ENCODE measurements at places on chromosomes 4 and X.

DNA sequence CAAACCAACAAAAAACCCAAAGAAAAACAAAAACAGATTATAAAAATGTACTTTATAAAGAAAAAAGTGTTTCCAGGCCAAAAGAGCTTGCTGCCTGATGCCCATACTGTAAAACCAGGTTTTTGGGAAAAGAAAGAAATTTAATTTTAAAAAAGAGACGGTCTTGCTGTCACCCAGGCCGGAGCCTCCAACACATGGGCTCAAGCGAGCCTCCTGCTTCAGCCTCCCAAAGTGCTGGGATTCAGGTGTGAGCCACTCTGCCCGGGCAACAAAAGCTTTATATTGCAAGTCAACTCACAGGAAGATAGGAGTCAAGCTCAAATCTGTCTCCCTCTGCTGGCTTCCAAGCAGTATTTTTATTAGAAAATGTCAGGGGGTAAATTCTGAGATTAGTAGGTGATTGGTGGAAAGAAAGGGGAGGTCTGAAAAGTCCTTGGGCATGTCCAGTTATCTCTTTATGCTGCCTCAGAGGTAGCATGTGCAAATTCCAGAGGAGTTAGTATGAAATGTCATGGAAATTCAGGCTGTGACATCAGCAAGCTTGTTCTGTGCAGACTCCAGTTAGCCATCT is 39.4 kb downstream of the MGST2 start:
- no peak for DNase-seq

GRCh38 chrX:5145957-5146356 is 1082.7 kb downstream of the NLGN4X start:
- DNase-seq, result no peak

DNA sequence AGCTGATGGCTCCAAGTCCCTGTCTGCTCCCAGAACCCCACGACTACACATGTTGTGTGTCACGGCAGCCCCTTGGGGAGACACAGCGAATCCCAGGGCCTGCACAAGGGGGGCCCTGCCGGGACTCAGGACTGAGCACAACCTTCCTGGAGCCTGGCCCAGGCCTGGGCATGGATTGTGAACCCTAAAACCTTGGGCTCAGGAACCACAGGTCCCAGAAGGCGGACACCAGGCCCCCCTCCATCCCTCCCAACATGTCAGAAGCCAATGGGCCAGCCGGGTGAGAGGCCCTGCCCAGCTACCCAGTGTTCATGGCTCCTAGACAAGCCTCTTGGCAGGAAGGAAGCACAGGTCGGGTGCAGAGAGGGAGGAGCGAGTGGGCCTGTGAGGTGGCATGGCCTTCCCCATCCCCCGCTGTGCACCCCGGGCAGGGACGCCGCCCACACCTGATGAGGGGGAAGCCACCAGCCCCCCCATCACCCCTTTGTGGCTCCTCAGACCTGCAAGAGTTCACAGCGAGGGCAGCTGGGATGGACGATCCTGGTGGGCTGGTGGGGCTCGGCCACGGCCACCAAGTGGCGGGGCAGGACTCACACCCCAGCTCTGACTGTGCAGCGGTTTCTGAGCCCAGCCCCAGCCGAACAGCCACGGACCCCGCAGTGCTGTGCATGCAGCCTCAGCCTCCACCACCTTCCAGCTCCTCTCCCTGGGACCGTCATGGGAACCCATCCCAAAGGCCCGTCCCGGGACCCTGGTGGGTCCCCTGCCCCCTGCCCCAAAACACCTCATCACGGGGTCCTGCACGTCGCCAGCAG is 3.7 kb downstream of the PDE6B start:
- no peak for DNase-seq

GRCh38 chr4:67152976-67153375 is 392.3 kb downstream of the CENPC start:
- no peak for DNase-seq

DNA sequence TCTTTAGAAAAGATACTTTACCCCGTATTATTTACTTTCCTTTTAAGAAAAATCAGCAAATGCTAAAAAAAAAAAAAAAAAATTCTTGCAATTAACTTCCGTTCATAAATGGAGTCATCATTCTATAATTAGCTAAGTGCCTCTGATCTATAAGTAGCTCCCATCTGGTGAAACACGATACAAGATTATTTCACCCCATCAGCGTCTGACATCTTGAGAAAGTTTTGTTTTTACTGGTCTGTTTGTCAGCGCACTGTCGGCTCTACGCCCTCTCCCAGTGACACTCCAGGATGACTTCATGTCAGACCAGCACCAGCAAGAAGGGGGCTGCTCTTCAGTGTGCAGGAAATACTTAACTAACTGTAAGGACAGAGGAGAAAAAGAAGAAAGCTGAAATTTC is 108.3 kb downstream of the AFAP1 start:
- no peak for DNase-seq
